ENCODE measurements at places on chromosomes 2 and 18.

DNA sequence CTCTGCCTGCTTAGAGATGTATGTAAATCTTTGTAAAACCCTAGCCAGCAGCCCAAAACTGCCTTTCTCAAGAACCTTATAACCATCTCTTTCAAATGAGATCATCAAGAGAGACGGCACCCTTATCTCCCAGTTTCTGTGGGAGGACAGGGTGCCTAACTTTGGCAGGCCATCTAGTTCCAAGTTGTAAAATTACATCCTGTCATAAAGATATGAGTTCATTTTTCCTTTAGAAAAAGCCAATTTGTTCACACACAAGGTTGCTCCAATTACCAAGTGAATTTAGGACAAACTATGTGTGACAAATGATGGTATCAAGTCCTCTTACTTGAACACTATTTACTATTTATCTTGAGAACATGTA, 65.3 kb downstream of the MEMO1 start:
- DNase-seq, result peak; percentile 46

DNA sequence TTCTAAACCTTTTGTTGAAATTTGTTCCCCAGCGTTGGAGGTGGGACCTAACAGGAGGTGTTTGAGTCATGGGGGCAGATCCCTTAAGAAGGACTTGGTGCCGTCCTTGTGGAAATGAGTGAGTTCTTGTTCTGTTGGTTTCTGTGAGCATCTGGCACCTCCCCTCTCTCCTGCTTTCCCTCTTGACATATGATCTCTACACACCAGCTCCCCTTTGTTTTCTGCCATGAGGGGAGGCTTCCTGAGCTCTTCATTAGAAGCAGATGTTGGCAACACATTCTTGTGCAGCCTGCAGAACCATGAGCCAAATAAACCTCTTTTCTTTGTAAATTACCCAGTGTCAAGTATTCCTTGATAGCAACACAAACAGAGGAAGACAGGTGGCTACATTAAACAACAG, 23.8 kb downstream of the NABP1 start:
- no peak for DNase-seq

- no peak for DNase-seq
These were observed 122.8 kb upstream of the LGALSL start for GRCh38 chr2:64331114-64331645.

GRCh38 chr2:23495661-23496114, 110.7 kb downstream of the KLHL29 start:
- no peak for DNase-seq

DNA sequence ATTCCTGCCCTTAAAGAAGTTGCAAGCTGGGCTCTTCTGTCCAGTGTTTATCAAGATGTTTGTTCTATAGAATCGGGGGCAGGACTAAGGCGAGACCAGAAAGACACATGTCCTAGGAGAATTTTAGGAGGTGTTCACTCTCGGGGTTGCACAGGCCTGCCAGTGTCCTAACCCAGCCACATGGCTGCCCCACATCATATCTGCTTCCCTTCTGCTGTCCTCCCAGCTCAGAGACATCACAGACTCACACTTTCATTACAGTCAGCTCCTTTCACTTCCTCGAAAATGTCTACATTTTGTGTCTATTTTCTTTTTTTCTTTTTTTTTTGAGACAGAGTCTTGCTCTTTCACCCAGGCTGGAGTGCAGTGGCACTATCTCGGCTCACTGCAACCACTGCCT, 10.7 kb upstream of the MRO start:
- DNase-seq, result no peak

GRCh38 chr2:175147186-175147585, 20.8 kb downstream of the ATF2 start:
- DNase-seq, result no peak

GRCh38 chr2:31972059-31972458, 38.7 kb downstream of the MEMO1 start:
- no peak for DNase-seq

DNA sequence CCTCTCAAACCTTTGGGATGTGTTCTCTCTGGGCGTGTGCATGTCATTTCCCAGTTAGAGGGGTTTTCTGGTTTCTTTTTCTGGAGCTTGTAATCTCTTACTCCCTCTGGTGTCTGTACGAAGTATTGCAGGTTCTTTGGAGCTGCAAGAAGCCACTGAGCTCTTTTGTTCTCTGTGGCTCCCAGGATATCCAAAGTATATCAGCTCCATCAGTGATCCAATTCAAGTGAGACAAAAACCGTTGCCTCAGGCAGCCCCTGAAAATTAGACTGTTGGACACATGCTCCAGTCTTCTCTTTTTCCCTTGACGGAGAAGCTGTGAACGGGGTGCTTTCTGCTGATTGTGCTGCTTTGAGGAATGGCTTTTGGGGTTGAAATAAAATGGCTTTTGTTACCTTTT, 59.0 kb upstream of the LDLRAD4 start:
- peak; percentile 88 for DNase-seq

- DNase-seq, result no peak
These were observed 54.9 kb downstream of the LIPG start for GRCh38 chr18:49616618-49617328.

DNA sequence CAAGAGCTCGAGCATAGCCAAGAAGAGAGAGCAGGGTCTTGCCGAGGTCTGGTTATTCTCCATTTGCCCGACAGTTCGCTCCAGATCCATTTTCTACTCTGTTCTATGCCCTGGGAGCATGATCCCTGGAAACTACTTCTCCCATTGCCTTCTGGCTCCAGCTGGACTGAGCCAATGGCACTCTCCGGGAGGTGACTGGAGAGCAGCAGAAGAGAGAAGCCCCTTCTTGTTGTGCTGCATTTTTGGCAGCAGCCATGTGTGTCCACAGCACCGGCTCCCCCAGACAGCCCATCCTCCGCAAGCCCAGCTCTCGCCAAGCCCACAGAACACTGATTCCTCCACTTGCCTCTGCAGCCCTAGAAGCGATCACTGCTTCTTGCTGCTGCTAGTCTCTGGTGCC, 345.5 kb downstream of the TNS1 start:
- DNase-seq, result no peak

GRCh38 chr2:141557329-141558095, 573.3 kb downstream of the LRP1B start:
- DNase-seq, result peak; percentile 71

DNA sequence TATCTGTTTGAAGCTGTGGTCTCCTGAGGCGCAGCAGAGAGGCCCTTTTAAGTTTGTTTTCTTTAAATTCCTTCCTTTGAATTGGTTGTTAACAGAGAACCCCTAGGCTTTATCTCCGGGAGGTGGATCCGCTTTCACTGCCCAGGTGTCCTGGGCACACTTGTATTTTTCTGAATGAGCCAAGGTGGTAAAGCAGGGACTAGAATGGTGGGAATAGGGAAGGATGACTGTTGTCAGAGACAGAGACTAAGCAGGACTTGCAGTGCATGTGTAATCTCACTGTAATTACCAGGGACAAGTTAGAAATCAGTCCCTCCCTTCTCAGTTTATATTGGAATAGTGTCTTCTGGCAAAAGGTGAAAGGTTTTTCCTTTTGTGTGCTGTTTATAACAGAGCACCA, 72.8 kb downstream of the PHLPP1 start:
- DNase-seq, result no peak

DNA sequence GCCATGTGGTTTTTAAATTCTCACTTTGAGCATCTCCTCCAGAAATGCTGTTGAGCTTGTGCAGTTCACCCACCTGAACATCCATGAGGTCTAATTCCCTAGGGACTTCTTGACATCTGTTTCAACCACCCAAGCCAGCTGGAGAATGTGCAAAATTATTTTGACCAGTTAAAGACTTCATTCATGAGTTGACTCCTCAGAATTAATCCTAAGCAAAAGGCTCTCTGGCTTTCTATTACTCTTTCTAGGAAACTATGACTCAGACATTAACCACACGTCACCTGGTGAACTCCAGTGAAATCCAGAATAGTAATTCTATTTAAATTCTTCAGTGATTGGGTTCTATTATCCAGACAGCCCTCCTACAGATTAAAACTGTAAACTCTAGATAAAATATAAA, 247.5 kb downstream of the NBAS start:
- peak; percentile 52 for DNase-seq

GRCh38 chr2:69538872-69539548, 101.8 kb upstream of the NFU1 start:
- DNase-seq, result no peak

- no peak for DNase-seq
These were observed 66.7 kb downstream of the EDAR start for GRCh38 chr2:108922141-108922915.

DNA sequence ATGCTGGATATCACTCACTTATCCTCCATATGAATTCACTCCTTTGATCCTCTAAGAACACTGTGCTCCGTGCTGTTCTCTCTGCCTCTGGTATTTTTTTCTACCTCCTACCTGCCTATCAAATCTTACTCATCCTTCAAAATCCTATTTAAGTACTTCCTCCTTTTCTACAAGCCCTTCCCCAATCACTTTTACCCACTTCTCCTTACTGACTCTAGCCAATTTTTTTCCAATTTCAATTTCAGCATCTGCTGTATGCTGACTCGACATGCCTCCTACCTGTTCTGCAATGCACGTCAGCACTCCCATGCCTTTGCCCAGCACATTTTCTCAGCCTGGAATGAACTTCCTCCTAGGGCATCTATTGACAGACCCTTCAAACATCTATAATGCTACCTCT, 37.3 kb upstream of the LNPK start:
- peak; percentile 7 for DNase-seq

DNA sequence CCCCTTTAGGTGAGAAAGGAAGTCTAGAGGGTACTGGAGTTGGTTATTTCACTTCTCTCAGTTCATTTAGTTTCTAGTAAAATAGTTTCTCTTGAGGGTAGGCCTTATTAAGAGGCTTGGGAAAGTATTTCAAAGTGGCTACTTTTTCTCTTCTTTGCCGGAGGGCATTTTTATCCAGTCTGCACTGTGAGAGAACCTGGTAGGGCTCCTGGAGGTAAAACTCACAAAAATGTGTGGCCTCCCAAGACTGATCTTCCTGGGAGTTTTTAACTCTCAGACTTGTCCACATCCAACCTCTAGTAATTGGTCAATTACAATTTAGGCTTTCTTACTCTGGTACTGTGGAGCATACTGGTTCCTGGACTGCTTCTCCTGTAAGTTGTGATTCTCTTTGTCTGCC, 28.0 kb downstream of the EHBP1 start:
- DNase-seq, result no peak

- no peak for DNase-seq
These were observed 153.7 kb downstream of the SOX11 start for GRCh38 chr2:5845798-5846330.

DNA sequence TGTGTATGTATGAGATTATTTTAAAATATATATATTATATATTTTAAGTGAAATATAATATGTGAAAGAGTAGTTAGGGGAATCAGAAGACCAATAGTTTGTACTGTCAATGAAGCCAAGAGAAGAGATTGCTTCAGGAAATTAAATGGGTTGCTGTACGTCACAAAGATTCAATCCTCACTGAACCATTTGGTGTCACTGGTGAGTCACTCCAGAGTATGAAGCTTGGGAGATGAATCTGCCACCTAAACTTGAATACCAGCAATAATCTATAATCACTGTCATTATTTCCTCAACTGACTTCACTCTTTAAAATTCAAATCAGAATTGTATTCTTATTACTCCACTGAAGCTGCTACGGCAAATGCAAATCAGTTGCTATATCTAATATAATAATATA, 41.9 kb upstream of the SCN9A start:
- peak; percentile 72 for DNase-seq

DNA sequence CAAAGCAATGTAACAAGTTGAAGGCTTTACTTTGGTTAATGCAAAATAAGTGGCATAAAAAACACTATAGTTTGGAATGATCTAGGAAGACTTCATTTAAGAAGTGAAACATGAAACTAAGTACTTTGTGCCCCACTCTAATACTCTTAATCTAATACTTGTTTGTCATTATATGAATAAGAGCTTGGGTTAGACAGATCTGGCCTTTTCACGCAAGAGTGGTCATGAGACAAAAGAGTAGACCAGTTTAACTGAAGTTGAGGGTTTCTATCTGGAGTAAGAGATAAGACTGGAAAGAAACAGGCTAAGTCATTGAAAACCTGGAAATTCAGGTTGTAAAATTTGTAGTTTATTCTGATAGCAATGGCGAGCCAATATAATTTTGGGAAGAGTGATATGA, 2.8 kb downstream of the SLC30A6 start:
- DNase-seq, result peak; percentile 89

DNA sequence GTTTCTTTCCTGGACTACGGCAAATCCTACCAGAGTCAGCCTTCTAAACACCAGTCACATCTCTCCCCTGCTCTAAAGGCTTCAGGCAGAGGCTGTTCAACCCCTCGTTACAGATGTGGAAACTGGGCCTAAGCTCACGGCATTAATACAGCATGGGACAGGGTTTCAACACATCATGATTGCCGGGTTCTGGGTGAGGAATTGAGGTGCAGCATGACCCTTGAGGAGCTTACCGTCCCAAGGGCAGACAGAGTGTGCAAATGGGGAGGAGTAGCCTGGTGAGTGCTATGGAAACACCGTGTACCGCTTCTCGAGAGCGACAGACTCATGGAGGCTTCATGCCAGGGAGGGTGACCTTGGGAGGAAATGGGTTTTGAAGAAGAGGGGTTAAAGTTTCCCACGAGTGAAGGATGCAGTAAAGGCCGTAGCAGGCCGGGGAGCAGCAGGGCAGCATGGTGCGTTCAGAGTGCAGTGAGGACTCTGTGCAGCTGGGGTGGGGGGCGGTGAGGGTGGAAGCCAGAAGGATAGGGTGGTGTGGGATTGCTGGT, 51.1 kb downstream of the TGOLN2 start:
- no peak for DNase-seq

- no peak for DNase-seq
These were observed 16.0 kb downstream of the ACTR3 start for GRCh38 chr2:113905886-113906285.

DNA sequence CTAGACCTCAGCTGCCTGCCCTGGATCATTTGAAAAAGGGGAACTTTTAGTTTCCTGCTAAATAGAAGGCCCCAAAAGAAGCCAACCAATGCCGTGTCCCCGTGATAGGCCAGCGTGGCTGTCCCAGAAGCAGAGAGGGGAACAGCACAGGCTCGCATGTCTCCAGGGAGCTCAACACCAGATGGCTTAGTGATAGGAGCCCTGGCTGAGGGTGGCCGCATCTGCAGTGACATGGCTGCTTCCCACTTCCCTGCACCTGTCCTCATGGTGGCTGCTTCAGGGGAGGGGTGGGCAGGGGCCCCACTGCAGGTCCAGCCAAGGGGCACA, 79.6 kb downstream of the MBP start:
- peak; percentile 89 for DNase-seq

DNA sequence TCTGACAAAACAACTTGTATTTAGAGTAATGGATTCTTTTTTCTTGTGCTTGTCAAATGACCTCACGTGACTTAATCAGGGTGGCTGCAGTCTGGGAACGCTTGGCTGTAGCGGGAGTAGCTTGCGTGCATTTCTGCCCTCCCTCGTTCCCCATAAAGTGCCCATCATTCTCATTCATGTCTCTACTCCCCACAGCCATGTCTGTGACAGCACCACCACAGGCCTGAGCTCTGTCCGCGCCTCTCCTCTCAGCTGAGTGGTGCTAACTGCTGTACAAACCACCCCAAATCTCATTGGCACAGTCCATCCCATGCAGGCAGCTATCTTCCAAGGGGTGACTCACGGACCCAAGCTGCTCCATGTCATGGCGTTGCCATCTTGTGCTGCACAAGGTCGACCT, 161.7 kb downstream of the TSN start:
- no peak for DNase-seq

GRCh38 chr2:197435598-197436420, 981 bp upstream of the SF3B1 start:
- peak; percentile 23 for DNase-seq

GRCh38 chr2:238163481-238164198, 4.9 kb downstream of the ERFE start:
- DNase-seq, result peak; percentile 42

- peak; percentile 4 for DNase-seq
These were observed 279.7 kb downstream of the MBD2 start for GRCh38 chr18:53944721-53945120.

- DNase-seq, result no peak
These were observed 77.4 kb downstream of the SLC39A10 start for GRCh38 chr2:195734395-195734794.
